ENCODE measurements at places on chromosomes 3 and 15.

DNA sequence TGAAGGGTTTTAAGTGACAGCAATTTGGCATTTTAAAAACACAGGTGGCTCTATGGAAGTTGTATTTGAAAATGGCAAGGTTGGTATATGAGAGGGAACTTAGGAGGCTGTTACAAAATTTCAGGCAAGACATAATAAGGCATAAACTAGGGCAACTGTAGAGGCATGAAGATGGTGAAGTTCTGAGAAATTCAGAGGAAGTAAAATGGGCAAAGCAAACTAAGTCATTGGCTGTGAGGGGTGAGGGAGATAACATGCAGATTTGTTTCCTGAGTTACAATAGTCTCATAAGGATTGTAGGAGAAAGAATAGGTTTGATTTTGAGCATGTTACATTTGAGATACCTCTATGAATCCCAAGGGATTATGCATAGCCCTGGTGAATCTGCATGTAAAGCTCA, 302.9 kb upstream of the ARHGEF26 start:
- DNase-seq, result no peak

DNA sequence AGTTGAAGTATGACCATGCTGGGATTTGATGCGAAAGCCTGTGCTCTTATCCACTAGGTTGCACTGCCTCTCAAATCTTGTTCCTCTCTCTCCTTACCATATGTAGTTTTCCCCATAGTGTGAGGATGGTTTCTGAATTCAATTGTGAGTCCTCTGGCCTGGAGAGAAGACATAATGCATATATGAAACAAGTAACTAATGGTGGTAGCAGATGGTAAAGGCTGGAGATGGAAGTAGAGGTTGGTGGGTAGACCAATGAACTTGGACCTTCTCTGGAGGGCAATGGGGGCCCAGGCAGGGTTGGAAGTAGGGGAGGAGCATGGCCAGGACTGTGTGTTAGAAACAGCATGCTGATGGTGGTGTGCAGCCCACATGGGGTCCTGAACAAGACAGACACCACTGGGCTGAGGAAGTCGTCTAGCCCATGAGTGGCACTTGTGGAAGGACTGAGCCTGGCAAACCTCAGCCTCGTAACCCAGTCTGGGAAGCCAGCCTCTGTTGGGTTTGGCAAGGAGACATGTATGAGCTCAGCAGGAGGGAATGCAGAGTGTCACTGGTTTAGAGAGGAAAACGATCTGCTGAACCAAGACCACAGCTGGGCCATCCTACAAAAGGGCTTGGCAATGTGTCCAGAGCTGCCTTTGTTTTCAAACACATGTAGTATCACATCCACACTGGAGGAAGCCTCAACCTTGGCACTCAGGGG, 18.5 kb upstream of the LMCD1 start:
- peak; percentile 96 for DNase-seq

GRCh38 chr3:107414325-107414964, 37.2 kb downstream of the CCDC54 start:
- DNase-seq, result no peak

DNA sequence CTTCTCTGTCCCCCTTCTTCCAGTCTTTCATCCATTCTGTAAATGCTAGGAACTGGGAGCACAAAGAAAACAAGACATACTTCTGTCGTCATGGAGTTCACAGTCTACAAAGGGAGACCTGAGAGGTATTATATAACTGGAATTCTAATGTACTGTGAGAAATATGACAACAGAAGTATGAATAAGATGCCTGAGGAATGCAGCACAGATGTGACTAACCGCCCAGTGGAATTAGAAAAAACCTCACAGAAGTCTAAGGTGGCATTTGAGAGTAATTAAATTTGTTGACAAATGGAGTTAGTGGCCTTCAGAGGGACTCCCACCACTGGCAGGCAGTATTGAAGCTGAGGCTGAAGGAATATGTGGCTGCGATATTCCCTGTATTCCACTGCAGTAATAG, 168.5 kb upstream of the FAM3D start:
- DNase-seq, result peak; percentile 51

- peak; percentile 52 for DNase-seq
These were observed 13.7 kb downstream of the MAP2K1 start for GRCh38 chr15:66400351-66400774.

GRCh38 chr3:123802007-123802625, 82.0 kb downstream of the MYLK start:
- no peak for DNase-seq

DNA sequence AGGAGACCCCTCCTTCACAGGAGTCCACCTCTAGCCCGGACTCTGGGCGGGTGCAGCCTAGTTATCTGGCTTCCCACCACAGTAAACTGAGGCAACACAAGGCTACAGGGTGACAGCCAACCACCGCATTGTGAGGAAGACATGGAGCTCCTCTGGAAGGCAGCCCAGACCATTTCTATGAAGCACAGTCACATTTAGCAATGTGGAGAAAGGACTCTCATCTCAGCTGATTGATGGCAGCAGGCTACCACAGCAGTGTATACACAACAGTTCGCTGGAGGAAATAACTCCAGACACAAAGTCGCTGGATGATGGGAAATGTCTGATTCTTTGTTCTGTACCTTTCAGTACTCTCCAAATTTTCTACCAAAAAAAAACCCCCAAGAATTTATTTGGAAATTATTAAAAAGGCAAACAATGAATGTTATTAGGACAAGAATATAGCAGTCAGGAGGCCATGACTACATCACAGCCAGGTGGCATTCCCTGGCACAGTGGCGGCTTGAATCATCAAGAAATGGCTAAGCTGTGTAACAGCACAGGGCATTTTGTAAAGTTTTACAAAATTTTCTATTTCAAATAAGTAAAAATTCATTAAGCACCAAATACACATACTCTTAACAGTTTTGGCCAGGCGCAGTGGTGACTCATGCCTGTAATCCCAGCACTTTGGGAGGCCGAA, 40.1 kb downstream of the FAN1 start:
- DNase-seq, result peak; percentile 27

Measured in astrocyte of the spinal cord (primary cell).